ENCODE measurements at places on chromosomes 11 and 22.

DNA sequence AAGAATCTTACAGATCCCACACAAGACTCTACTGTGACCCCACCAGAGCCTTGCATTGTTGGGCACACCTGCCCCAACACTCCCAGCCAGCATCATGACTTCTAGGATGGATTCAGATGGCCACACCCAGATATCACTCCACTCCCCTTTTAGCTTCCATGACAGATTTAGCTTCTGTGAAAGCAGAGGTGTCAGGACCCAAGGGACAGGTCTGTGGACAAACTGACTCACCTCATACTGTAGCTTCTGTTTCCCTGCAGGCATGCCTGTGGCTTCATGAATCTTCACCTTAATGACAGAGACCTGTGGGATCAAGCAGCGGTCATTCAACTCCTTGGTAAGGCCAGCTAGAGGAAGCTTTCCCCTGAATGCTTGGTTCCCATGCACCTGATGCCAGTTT is 8.5 kb upstream of the TBC1D10A start:
- DNase-seq = no peak

- DNase-seq = peak; percentile 32
These were observed 60.0 kb downstream of the PKNOX2 start for GRCh38 chr11:125224391-125225021.

DNA sequence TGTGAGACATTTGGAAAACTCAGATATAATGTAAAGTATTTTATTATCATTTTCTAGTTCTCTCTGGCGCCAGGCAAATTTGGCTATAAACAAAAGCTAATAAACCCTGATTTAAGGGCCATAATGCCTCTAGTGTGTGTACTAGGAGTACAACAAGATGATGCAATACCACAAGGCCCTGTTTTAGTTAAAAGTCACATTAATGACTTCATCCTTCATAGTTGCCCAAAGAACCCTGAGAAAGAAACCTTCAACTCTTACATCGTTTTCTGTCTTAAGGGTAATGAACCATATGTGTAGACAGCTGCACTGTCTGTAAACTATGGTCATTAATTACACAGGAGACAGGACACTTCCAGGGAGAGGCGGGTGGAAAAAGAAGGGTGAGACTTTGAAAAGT is 538.4 kb downstream of the FAM181B start:
- no peak for DNase-seq

DNA sequence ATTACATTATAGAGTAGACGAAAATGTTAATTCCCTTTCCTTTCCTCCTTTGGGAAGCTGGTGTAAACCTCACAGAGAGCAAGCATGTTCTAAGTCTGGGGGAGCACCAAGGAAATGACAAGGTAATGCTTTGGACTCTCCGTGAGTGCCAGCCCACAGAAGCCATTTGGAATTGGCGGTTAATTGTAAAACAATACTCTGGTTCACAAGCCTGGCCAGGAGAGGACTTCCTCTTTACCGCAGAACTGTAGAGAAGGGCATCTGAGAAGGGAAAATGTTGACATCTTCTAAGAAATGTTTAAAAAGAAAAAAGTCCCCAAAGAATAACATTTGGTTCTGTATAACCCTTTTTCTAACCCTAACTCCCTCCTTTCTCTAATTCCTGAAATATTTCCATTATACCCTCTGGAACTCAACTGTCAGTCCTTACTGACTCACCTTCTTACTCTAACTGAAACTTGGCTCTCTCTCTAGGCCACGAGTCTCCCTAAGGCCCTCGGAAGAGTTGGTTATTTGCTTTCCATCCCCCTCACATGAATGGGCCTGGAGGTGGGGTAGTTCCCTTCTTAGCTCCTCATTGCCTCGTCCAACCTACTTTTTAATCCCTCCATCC is 379.8 kb downstream of the SOX6 start:
- no peak for DNase-seq

GRCh38 chr11:69113646-69114340 is 41.9 kb upstream of the SMIM38 start:
- DNase-seq = no peak

GRCh38 chr22:23216461-23217170 is 36.3 kb downstream of the BCR start:
- DNase-seq = no peak

DNA sequence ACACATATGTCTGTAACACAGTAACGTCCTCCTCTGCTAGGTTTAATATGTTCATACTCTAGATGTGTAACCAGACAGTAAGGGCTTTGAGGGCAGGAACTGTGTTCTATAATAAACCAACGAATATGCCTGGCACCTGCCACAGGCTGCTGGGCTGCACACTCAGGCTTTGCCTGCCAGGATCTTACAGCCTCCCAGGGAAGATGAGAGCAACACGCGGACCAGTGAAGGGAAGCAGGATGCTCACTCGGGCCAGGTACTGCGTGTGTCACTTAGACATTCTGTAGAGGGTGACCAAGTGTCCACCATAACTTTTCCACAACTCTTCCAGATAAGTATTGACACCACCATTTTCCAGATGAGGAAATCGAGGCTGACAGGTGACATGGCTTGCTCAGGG is 21.7 kb upstream of the BAIAP2L2 start:
- no peak for DNase-seq

- peak; percentile 86 for DNase-seq
These were observed 26.7 kb downstream of the UPB1 start for GRCh38 chr22:24521791-24522245.

DNA sequence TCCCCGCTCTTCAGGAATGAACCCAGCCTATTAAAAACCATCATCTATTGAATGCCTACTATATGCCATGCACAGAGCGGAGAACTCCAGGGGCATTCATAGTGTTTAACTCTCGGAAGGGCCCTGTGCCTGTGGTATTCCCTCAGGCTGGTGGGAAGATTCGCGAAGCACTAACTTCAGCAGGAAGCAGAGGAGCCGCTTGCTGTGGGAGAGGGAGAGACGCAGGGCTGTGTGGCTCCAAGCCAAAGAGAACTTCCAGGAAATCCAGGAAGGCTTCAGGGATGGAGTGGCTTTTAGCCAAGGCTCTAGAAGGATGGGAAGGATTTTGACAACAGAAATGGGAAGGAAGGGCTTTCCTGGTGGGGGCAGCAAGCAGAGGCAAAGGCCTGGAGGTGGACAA is 103.8 kb downstream of the TP53I11 start:
- no peak for DNase-seq

- DNase-seq = no peak
These were observed 22.0 kb upstream of the GRAMD1B start for GRCh38 chr11:123407996-123408597.

GRCh38 chr22:29470159-29470855 is 9.7 kb upstream of the NEFH start:
- DNase-seq = peak; percentile 31

- DNase-seq = no peak
These were observed 29.3 kb downstream of the RRAS2 start for GRCh38 chr11:14329702-14330101.

DNA sequence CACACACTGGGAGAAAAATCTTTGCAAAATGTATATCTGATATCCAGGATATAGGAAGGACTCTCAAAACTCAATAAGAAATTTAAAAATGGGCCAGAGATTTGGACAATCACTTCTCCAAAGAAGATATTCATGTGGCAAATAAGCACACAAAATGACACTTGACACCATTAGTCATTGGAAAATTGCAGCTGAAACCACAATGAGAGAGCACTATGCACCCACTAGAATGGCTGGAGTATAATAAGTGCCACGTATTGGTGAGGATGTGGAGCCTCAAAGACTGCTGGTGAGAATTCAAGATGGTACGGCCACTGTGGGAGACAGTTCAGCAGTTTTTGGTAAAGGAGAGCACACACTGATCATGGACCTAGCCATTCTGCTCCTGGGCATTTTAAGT is 12.8 kb upstream of the OSBPL5 start:
- no peak for DNase-seq

All from cerebellar cortex (tissue), 1 donor.